ENCODE measurements at places on chromosomes 1 and 21. TPM values are rescaled to one million over a fixed set of nuclear protein-coding genes. Genes with fewer than 3 reads are reported as not detected.

Gene DMBX1
- total RNA-seq = not detected

- no peak for DNase-seq
Measured at GRCh38 chr1:55399346-55399745, 184.2 kb upstream of the USP24 start.

- DNase-seq = no peak
Measured at GRCh38 chr1:110897681-110898080, 24.7 kb downstream of the CD53 start.

DNA sequence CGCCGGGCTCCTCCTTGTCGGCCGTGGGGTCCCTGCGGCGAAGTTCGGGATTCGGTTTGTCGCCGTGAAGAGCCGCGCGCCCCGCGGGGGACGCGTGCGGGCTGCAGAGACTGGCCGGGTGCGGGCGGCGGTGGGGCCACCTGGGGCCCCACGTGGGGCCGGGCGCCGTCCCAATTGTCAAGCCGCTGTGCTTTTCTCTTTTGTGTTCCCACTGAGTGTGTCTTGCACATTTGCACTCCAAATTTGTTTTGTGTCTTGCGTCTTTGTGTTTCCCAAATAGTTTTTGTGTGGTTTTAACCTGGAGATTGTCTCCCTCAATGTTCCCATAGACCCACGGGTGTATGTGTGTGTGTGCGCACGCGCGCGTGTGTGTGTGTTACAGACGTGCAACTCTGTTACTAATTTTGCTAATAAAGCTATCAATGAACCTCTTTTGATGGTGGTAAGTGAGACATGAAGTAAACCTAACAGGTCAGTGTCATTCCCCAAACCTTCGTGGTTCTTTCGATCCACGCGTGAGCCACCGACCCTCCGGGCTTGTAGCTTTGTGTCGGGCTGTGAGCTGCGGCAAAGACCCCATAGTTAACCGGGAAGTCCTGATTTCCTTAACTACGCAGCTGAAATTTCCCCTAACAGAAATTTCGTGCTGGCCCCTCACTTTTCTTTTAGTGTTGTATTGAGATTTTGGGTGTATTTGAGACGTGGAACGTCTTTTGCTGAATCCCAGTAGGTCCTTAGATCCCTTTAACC, 708 bp downstream of the PRDM2 start:
- DNase-seq = peak; percentile 39

DNA sequence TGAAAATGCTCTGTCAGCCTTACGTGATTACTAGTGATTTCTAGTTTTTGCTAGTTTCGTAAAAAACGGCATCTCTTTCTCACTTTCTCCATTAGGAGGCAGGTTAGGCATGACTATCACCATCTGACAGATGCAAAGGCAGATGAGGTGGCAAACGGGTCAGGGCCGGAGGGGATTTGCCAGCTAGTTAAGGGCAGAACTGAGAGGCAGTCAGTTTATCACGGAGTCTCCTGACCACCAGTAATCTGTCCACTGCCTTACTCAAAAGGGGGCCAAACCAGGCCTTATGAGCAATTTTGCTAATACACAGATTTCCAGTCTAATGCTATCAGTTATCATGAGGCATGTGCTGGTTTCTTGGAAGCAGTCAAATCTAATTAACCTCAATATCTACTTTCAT, 159.3 kb downstream of the TSEN15 start:
- DNase-seq = no peak

DNA sequence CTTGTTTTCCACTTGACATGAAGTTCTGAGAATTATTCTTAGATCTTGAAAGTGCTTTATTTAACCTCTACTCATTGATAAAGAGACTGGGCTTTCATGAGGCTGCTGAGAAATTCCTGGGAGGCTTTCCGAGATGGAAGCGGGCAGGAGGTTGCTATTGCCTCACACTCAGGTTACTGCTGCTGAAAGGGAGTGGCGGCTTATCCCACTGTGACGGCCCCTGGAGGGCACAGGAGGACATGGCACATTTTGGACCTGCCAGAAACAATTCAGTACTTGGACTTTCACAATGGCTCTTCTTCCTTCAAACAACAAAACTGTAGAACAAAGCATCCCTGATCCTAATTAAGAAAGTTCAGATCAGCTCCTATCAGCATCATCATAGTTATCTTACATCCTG, 16.2 kb upstream of the MARK1 start:
- no peak for DNase-seq

GRCh38 chr1:48793863-48794262, 17.2 kb upstream of the BEND5 start:
- DNase-seq = no peak
